T-helper 1 cell (primary cell): ENCODE measurements at places on chromosomes 12 and 14.

GRCh38 chr14:98932431-98933325, 339.3 kb downstream of the BCL11B start:
- no peak for DNase-seq

GRCh38 chr12:53502331-53502730, 1.2 kb downstream of the TARBP2 start:
- no peak for DNase-seq

DNA sequence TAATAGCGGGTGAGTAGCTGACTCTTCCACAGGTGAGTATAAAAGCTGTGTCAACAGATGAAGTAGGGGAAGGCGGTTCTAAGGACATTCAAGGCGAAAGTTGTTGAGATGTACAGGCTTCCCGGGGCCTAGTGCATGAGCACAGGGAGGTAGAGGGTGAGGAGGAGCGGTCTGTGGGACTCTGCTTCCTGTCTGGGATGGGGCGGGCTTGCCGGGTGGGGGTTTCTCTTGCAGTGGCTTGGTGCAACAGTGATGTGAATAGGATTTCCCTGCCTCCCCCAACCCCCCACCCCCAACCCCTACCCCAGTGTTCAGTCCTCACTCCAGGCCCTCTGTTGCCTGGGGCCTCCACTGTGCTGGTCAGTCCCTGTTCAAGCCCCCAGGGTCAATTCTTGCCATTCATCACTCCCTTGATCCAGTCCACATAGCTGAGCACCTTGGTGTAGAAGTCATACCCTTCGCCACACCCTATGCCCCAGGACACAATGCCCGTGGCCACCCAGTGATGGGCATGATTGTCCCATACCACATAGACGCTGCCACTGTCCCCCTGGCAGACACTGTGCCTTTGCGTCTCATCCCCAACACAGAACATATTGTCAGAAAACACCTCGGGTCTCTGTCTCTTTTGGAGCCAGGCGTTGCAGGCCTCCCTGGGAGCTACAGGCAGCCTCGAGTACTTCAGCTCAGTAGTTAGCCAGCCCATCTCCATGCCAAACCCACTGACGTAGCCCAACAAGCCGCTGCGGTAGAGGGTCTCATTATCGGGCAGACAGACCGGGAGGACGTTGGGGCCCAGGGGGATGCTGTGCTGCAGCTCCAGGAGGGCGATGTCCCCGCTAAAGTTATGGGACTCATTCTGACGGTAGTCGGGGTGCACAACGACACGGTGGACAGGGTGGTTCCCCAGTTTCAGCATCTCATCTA, 4.0 kb upstream of the C1R start:
- DNase-seq = no peak

GRCh38 chr14:74552623-74553022, 59.1 kb downstream of the ISCA2 start:
- no peak for DNase-seq

- DNase-seq = no peak
Observed at GRCh38 chr12:95185072-95185471, 32.2 kb downstream of the FGD6 start.

DNA sequence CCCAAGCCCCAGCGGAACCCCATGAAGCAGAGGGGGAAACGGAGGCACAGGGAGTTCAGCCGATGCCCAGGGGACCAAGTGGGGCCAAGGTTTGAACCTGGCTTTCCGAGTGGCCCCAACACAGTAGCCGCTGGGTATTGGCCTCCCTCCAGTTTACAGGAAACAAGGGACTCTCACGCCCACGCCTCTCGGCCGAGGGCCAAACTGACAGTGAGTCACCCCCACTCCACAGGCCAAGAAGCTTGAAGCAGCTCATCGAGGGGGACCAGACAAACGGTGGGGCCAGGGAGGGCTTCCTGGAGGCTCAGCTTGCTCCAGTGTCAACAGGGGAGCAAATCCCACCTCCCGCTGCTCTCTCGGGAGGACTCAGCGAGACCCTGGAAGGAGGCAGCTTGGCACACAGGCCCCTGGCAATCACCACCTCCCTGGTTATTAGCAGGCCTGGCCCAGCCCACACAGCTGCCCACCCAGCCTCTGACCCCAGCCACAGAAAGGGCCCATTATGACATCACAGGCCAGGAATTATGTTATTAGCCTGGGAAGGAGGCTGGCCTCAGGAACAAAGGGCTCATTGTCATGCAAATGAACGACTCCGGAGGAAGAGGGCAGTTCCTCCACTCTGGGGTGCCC, 54.6 kb downstream of the NCOR2 start:
- DNase-seq = no peak

DNA sequence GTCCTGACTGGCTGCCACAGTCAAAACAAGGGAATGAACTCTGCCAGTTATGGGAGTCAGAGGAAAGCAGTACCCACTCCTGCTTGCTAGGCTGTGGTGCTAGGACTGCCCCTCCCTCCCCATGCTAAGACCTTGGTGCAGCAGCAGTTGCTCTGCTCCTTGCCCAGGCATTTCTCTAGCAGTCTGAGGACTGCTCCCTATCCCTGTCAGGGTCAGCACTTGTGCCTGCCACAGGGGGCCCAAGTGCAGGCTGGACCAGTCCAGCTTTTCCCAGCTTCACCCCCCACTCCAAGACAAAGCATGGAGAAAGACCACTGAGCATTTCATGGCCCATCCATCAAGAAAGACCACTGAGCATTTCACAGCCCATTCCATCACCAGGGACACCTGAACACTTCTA, 305.8 kb upstream of the CLEC14A start:
- DNase-seq = no peak
